NCI-H1436 (cell line): ENCODE measurements at places on chromosomes 7 and 10.

DNA sequence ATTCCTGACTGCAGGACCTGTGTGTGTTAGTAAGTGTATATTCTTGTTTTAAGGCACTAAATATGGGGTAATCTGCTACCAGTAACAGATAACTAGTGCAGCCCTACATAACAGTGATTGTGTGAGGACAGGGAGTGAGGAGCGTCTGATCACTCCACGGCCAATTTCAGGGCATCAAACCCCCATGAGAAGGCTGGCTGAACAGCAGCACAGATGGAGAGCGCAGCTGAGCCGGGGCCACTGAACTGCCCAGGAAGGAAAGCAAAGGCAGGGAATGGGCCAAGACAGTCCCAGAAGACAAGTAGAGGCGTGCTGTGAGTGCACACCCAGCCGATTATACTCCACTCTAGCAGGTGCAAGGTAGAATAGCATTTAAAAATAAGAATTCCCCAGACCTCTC is 157.1 kb upstream of the CHST15 start:
- peak; percentile 86 for DNase-seq

GRCh38 chr10:86632009-86632800 is 22.1 kb upstream of the OPN4 start:
- DNase-seq = peak; percentile 30

- no peak for DNase-seq
Measured at GRCh38 chr7:4022265-4022664, 659.8 kb upstream of the FOXK1 start.

DNA sequence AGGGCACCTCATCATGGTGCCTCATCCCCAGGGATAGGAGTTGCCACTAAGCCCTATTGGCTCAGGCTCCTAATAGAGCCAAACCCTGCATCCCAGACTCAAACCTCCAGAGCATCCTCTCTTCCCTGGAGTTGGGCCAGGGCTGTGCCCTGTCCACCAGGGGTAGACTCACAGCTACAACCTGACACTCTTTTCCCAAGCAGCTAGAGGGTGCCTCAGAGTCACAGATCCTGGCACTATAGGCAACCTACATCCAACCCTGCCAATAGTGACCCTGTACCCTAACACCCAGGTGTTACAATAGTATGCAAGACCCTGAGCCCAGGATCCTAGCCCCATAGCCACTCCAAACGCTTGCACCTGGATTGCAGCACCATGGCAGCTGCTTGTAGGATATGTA is 64.0 kb upstream of the PLA2G12B start:
- no peak for DNase-seq

- DNase-seq = no peak
Measured at GRCh38 chr10:81679291-81679690, 195.7 kb upstream of the NRG3 start.

- no peak for DNase-seq
Measured at GRCh38 chr10:23035569-23035968, 59.8 kb upstream of the MSRB2 start.

DNA sequence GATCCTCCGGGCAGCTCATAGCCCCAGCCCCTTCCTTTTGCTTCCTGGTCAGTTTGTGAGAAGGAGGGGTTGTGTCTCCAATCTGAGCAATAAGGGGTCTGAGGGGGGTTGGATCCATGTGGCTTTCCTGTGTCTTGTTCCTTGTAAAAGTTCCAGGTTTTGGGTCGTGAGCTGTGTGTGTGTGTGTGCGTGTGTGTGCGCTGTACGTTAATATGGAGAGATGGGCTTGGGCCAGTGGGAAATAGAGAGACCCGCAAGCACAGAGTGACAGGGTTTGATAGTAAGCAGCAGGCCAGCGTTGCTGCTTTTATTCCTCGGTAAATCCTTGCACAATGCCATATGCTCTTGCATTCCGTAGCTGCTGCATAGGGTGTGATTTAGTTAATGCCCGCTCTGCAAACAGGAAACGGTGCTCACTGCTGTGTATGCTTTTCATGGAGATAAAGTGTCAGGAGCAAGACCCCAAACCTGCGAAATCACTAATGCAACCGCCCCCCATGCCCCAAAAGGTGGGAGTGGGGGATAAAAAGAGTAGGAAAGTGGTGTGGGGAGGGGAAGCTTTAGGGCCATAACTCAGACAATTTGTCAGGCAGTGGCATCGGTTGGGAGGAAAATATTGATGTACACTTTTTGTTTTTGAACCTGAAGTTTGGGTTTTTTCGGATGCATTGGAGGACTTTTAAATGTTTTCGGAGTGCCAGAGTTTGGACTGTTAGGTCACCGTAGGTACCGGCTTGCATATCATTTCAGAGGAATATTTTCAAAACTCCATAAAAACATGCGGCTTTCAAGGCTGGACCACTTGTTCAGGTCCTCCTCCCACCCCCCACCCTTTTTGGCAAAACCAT is 108.7 kb downstream of the TCF7L2 start:
- DNase-seq = no peak

- DNase-seq = no peak
Measured at GRCh38 chr7:112161253-112162141, 44.7 kb downstream of the DOCK4 start.

GRCh38 chr10:95767884-95768556 is 12.1 kb downstream of the ENTPD1 start:
- no peak for DNase-seq

DNA sequence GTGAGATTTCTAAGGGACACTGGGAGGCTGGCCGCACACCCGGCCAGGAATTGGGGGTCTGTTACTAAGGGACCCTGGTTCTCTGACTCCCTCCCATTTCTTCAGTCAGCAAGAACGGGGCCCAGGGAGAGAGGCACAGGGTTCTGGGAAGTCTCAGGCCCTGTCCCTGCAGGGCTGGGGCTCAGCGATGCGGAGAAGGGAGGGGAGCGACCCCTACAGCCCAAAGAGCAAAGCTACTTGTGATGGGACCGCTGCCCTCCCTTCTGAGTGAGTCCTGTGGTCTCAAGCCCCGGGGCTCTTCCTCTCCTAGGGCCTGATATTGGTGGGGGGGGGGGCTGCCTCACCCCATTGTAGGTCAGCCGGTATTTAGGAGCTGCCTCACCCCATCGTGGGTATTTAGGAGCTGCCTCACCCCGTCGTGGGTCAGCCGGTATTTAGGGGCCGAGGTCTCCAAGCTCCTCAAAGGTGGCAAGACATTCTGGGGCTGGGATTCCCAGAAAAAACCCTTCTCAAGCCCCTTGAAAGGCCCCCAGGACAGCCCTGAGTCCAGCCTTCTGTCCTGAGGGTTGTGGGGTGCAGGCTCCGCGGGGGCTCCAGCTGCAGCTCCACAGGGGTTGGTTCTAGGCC is 16.9 kb upstream of the NKX6-2 start:
- DNase-seq = no peak

DNA sequence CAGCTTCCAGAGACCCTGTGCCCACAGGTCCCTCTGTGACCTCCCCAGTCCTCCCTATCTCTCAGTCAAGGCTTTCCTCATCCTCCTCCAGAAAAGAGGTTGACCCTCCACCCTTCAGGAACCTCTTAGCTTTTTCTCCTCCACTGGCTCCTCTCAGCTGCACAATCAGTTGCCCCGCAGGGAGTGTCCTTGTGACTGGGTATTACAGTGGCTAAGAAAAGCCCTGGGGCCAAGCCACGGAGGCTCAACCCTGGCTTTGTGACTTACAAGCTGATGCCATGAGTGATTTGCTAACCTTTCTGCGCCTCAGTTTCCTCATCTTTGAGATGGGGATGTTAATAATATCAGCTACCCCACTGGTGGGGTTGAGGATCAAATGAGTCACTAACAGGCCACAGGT is 66.4 kb upstream of the ZMIZ1 start:
- no peak for DNase-seq

- DNase-seq = no peak
Measured at GRCh38 chr7:32161708-32162107, 91.5 kb upstream of the PDE1C start.

DNA sequence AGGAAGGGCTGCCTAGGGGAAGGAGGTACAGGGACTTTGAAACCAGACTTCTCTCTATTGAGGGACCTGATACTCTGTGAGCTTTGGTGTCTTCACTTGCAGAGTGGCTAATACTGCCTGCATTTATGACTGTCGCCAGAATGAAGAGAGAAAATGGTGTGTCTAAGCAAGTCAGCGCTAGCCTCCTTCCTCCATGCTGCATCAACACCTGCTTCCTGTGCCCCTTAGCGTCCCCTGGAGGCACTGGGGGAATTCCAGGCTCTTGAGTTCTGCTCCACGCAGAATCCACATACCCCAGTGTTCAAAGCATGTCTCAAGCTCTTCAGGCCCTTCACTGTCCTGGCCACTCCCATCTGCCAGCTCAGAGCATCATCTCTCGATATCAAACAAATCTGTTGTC is 140.5 kb downstream of the PKD1L1 start:
- no peak for DNase-seq

GRCh38 chr10:24513155-24513554 is 210.5 kb downstream of the ARHGAP21 start:
- no peak for DNase-seq
